ENCODE measurements at places on chromosomes 11 and 22.

- DNase-seq: no peak
These were observed 22.3 kb upstream of the GUCY1A2 start for GRCh38 chr11:107040433-107041087.

DNA sequence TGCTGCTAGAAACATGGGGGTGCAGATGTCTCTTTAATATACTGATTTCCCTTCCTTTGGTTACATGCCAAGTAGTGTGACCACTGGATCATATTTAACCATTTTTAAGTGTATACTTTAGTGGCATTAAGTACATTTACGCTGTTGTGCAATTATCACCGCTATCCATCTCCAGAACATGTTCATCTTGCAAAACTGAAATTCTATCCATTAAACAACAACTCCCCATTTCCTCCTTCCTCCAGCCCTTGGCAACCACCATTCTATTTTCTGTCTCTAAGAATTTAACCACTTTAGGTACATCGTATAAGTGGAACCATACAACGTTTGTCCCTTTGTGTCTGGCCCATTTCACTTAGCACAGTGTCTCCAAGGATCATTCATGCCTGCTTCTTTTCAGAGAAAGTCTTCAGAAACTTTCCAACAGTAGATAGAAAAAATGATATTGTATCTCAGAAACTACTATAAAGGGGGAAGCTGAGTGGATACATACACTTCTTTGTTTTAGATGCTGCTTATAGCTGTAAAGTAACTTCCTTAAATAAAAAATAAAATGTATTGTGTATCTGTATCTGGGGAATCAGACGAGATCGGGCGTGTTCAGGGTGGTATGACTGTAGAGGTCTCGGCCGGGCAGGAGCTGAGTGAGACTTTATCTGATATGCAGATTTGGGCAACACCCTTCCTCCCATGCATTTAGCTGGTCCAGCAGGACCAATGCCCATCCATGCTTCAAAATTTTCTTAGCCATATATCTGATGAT, 44.6 kb upstream of the ZBED5 start:
- DNase-seq: no peak

DNA sequence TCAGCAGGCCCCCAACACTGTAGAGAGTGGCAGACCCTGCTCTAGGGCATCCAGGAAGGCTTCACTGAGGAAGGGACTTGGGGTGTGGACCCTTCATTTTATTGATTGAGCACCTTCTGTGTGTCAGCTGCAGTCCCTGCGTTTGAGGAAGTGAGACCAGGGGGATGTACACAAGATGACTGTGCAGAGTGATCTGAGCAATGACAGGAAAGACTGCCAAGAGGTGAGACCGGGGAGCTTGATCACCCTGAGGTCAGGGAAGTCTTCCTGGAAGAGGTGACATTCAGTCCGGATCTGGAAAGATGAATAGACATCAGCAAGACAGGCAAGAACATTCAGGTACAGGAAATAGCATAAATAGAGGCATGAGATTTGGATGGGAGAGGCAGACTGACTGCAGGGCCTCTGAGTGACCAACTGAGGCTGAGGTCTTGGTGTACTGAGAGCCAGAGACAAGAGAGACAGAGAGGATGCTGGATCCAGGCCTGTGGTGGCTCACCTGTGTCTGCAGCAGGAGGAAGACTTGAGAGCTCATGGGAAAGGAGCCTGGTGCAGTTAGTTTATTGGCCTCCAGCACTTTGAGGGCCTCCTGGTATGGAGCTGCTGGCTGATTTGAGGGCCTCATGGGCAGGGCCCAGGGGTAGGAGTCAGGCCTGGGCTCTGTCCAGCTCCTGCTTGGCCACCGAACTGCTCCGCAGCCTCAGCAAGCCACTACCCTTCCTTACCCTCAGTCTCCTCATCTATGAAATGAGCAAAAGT, 5.2 kb downstream of the DGAT2 start:
- DNase-seq: no peak

- no peak for DNase-seq
These were observed 530 bp downstream of the USP35 start for GRCh38 chr11:78189174-78189724.

GRCh38 chr11:119196833-119197483, 9.2 kb upstream of the CBL start:
- DNase-seq: peak; percentile 60

GRCh38 chr11:106466521-106467080, 389.1 kb downstream of the AASDHPPT start:
- no peak for DNase-seq

DNA sequence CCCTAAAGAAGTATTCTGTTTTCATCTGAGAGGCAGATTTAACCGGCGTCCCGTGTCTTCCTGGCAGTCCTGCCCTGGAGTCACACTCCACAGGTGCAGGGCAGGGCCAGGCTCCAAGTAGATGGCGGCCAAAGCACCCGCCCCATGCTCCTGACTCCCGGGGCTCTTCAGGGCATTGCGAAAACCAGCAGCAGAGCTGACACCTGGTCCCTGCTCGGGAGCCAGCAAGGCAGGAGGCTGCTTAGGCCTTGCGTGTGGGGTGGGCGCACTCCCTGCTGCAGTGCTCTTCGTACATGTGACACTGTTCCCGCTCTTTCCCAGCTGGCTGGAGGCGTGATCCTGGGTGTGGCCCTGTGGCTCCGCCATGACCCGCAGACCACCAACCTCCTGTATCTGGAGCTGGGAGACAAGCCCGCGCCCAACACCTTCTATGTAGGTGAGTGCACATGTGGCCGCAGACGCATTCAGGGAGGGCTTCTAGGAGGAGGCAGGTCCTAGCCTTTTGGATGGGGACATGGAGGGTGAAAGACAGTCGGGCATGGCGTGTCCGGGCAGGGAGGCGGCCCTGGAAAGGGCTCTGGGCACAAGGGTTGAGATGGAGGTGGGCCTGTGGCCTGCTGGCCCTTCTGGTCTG, 10.3 kb upstream of the TSSC4 start:
- no peak for DNase-seq

- DNase-seq: no peak
These were observed 258.3 kb upstream of the ANO3 start for GRCh38 chr11:26073646-26074045.

DNA sequence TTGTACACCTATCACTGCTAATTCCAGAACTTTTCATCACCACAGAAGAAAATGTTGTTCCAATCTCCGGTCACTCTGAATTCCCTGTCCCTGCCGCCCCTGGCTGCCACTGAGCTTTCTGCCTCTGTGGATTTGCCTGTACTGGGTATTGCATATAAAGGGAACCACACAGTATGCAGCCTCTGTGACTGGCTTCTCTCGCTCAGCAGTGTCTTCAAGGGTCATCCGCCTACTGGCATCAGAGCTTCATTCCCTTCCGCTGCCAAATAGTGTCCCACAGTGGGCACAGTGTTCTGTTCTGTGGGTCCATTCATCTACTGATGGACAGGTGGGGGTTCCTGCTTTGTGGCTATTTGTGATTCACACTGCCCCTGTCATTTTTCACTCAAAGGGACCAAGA, 5.3 kb downstream of the DHCR7 start:
- no peak for DNase-seq

- peak; percentile 68 for DNase-seq
These were observed 25.4 kb downstream of the SIK3 start for GRCh38 chr11:117072517-117073461.

DNA sequence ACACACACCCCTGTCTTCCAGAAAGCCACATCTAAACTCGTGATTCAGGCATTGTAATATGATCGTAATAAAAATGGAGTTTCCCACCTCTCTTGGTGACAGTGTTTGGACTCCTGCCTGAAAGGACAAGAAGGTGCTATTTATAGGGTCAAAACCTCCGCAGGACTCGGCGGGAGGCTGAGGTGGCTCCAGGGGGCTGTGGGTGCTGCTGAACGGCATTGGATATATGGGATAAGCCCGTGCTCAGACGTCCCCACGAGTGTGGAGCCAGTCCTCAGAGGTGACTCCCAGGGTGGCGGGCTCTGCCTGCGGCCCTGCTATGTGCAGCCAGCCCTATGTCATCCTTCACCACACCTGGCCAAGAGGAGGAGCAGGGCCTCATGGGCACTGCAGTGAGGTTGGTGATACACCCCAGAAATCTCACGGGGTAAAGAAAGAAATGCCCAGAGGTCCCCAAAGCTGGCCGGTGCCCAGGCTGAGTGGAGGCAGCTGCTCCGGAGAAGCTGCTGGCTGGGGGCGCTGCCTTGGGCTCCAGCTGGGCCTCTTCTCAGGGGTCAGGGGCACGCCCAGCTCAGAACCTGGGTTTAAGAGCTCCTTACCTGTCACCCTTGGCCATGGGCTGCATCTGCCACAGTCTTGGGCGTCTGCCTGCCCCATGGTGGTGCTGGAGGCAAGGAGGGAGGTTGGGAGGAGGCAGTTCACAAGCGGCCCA, 5.1 kb upstream of the OSBPL5 start:
- DNase-seq: no peak

- no peak for DNase-seq
These were observed 29.1 kb downstream of the ZBED4 start for GRCh38 chr22:49882519-49883293.

DNA sequence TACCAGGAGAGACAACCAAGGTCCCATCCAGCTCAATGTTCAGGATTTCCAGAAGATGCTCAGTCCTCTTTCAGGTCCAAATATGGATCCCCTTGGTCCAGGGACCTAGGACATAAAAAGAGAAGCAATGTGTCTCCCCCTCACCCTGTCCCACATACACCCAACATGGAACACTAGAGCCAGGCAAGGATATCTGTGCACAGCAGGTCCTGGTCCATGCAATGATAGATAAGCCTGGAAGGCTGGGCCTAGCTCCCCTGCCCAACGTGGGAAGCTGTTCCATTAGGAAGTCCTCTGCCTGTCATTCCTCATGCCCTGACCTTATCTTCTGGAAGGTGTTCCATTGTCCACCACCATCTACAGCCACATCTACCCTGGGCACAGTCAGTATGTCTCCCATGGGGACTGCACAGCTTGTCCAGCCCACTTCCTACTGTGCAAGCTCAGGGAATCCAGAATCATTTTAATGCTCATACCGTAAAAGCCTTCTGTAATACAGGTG, 1434.8 kb downstream of the TBC1D22A start:
- no peak for DNase-seq

DNA sequence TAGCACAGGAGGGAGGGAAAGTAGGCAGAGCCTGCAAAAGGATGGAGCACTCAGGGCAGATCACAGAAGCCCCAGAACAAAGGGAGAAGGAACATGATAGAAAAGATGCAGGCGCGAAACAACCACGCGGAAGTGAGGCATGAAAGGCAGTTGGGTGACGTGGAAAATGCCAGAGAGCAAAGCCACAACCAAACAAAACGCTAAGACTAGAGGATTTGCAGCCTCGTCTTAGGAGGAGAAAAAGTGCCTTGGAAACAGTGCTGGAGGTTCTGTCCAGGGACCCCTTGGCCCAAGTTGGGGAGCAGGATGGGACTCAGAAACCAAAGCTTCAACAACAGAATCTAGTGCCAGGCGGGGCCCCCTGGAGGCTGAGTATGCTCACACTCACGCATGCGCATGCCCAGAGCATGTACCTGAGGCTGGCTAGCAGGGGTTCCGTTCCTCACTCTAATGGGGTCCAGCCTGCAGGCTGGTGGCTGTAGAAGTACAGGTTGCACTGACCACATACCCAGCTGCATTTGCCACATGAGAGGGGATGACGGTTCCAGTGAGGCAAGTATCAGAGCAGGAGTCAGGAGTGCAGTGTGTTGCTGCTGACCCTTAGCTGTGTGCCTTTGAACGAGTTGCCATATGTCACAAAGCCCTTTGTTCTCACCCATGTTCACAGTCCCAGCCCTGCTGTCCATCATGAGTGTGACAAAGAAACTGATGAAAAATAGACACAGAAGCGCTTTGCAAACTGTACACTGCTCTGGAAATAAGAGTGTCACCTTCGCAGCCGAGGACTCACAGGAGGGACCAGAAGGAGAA, 568.6 kb upstream of the CADM1 start:
- DNase-seq: no peak

GRCh38 chr22:38756711-38757463, 1.1 kb upstream of the SUN2 start:
- DNase-seq: no peak

DNA sequence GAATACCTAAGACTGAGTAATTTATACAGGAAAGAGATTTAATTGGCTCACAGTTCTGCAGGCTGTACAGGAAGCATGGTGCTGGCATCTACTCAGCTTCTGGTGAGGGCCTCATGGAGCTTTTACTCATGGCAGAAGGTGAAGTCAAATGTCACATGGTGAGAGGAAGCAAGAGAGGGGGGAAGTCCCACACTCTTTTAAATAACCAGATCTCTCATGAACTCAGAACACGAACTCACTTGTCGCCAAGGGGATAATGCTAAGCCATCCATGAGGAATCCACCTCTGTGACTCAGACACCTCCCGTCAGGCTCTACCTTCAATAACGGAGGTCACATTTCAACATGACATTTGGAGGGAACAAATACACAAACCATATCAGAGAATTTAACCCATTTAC, 42.2 kb downstream of the BIRC2 start:
- DNase-seq: no peak

DNA sequence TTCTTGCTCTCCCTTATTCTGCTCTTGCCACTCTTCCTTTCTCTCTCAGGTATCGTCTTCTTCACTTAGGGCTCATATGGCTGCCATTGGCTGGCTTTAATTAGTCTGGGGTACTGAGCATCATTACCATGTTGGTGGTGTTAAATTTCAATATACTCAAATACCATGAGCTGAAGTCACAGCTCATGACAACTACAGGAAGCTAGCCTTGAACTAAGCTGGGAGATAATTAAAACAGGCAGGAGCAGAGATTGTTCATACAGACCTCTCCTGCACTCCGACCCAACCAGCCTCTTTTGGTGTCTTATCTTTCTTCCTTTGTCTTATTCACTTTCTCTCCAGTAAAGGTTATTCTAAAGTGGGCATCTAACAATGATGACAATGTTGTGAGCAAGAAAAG, 130.9 kb upstream of the BLID start:
- no peak for DNase-seq

All from AG09319 (cell line).